ENCODE measurements at places on chromosomes 12 and 14.
A peak's percentile ranks its signal among the peaks of the same experiment; 100 is the strongest.

GRCh38 chr12:74051848-74052247, 485.8 kb upstream of the ATXN7L3B start:
- no peak for DNase-seq

GRCh38 chr14:100840286-100841065, 14.6 kb downstream of the MEG3 start:
- no peak for DNase-seq

GRCh38 chr14:76696361-76696760, 64.9 kb upstream of the VASH1 start:
- no peak for DNase-seq

GRCh38 chr14:90605430-90605829, 208.6 kb downstream of the CALM1 start:
- no peak for DNase-seq

DNA sequence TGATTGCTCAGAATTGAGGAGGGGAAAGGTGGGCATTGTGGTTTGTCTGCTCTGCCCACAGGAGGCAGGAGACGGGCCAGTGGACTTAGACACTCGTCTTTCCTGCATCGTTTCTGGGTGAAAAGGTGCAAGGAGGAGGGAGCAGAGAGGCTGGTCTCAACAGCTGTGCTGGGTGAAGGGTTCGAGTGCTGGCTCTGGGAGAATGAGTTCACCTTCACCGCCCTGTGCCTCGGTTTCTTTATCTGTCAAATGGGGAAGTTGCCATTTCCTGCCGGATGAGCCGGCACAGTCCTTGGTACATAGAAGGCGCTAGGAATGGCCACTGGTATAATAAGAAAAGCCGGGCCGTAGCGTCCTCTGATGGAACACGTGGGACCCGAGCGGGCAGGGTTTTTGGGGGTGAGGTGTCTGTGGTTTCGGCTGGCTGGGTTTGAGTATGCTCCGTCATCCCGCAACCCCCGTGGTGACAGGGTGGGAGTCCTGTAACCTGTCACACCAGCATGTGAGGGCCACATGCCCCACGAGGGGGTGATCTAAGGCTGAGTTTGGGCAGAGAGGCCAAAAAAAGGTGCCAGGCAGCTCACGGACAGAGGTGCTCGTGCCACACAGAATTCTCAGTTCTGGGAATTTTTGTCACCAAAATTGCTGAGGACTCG, 7.3 kb downstream of the BCL7A start:
- peak; percentile 36 for DNase-seq

DNA sequence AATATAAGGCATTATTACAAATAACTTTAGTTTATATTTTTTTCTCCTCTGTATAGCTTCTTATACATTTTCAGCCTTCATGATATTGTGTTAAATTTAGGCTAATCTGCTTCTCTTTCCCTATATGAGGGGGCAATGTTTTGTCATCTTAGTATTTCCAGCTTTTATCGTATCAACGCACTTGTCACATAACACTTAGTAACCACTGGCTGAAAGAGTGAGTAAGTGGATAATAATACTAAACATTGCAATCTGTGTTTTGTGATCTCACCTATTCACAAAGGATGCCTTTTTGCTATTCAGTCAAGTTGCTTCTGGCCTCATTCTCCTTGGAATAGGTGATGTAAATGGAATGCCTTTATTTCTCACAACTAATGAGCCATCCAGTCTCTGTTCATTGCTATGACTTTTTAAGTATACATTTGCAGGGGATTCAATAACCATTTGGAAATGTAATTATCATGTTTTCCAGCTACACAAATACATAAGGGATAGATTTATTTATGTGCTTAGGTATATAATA, 260.9 kb downstream of the BMP4 start:
- no peak for DNase-seq

GRCh38 chr14:104116756-104117340, 21.5 kb upstream of the KIF26A start:
- DNase-seq, result no peak
